ENCODE measurements at places on chromosomes 5 and 9. TPM values are rescaled to one million over a fixed set of nuclear protein-coding genes. Genes with fewer than 3 reads are reported as not detected.

DNA sequence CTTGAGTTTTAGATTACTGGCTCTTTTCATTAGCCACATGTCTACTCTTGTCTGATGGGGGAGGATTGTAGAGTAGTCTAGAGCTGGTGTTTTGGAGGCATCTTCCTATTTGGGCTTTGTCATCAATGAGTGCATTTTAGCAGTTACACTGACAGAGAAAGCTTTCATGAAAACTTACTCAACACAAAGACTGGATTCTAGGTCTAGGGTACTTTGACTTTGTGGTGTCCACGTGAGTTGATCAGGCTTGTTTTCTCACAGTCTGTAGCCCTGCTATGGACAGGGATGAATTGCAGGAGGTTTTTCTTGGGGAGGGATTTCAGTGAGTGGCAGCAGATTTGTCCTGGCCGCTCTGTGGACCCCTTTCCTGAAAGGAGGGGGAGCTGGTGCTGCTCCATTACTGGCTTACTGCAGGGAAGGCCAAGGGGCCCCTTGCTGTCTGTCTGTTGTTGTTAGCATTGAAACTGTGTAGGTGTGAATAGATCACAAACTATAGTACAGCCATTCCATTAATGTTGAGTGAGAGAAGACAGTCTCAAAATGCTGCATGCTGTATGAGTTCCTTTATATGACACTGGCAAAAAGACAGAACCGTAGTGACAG lies 6.6 kb downstream of the TRIO start:
- no peak for DNase-seq

DNA sequence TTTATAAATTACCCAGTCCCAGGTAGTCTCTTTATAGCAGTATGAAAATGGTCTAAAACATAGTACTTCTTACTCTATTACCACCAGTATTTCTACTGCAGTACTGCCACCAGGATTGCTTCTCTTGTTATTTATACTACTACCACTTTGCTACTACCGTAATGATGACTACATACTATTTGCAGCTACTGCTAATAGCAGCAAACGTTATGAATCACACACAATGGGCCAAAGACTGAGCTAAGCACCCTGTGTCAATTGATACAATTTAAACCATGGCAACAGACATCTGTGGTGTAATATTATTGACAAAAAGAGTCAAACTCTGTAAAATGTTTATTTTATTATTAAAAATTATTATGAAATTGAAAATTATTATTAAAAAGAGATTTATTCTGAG lies 15.3 kb upstream of the KIF12 start:
- DNase-seq, result no peak

DNA sequence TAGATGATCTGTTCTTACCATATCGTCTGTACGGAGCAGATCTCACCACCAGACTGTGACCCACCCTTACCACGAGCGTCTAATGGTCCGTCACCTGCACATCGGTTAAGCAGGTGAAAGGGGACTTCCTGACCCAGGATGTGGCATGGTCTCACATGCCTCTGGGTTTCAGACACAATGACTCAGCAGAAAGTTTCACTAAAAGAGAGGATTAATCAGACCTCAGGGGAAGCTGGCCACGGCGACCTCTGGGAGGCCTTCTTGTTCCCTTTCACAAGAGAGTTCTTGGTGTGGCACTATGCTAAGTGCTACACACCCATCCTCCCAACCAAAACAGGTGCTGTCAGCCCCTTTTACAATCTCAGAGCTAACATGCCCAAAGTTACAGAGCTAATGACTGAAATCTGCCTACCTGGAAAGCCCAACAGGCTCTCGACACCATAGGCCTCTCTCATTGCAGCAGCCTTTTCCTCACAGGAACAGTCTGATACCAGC lies 41.6 kb downstream of the ADAMTS12 start:
- DNase-seq, result peak; percentile 93

DNA sequence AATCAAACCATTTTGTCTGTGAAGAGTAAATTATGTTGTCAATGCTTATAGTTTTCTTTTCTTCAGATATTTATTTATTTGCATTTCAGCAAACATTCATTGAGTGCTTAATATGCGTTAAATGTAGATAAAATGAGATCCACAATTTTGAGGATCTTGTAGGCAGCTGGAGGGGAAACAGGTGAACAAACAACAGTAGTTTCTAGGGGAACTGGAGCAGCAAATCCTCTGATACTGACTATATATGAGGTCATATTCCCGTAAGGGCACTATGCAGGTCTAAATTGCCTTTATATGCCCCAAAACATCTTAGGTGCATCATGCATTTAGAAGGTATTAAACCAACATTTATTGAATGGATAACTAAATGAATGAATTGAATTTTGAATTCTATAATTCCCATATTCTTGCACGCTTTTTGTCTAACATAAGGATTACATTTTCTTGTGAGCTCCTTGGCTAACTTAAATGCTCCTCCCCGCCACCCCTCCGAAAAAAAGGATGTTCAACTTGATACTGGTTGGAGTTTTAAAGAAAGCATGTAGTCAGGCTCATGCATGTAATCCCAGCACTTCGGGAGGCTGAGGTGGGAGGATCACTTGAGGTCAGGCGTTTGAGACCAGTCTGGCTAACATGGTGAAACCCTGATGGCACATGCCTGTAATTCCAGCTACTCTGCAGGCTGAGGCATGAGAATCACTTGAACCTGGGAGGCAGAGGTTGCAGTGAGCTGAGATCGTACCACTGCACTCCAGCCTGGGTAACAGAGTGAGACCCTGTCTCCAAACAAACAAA lies 299.8 kb downstream of the TMEM38B start:
- no peak for DNase-seq

GRCh38 chr5:38642189-38642911 lies 85.9 kb upstream of the LIFR start:
- no peak for DNase-seq

- DNase-seq, result no peak
Measured at GRCh38 chr9:126639318-126640000, 25.7 kb downstream of the LMX1B start.

- no peak for DNase-seq
Measured at GRCh38 chr9:29514336-29514735, 1941.1 kb upstream of the C9orf72 start.

- DNase-seq, result no peak
Measured at GRCh38 chr5:141947316-141947715, 10.7 kb downstream of the PCDH12 start.

- DNase-seq, result no peak
Measured at GRCh38 chr5:11853796-11854195, 50.5 kb downstream of the CTNND2 start.

DNA sequence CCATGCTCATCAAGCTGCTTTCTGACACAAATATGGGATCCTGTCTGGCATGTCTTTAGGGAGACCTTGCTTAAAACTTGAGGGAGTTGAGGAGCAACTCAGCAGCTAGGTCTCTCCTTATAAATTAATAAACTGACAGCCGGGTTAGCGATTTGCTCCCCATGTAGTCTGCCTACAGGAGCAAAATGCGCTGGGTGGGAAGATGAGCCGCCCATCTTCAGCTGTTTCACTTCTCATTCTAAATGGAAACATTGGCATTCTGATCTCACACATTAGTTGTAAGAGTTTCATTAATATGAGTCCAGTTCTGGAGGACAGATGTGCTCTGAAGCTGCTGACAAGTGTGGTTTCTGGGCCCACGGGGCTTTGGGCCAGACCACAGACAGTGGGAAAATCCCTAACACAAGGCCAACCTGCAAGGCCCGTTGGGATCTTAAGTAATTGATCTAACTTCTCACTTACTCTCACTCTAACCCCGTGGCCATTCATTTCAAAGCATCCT lies 197.0 kb downstream of the MCTP1 start:
- no peak for DNase-seq

GRCh38 chr9:109817146-109817845 lies 37.3 kb downstream of the PALM2AKAP2 start:
- DNase-seq, result no peak

- no peak for DNase-seq
Measured at GRCh38 chr5:76583163-76584047, 39.8 kb downstream of the F2RL2 start.

- no peak for DNase-seq
Measured at GRCh38 chr9:14238079-14238478, 75.9 kb downstream of the NFIB start.

SLC6A7 gene
- not detected for total RNA-seq

C5orf47 gene
- not detected for total RNA-seq

ADAMTS16 gene
- total RNA-seq, result under 0.01 TPM

PHYHD1 gene
- 21.2 TPM for total RNA-seq

CNTFR gene
- total RNA-seq, result not detected

SLC6A18 gene
- total RNA-seq, result not detected

ANXA1 gene
- 383 TPM for total RNA-seq

Data from epithelial cell of proximal tubule (primary cell).